ENCODE measurements at places on chromosomes 4 and X.
A peak's percentile ranks its signal among the peaks of the same experiment; 100 is the strongest.

DNA sequence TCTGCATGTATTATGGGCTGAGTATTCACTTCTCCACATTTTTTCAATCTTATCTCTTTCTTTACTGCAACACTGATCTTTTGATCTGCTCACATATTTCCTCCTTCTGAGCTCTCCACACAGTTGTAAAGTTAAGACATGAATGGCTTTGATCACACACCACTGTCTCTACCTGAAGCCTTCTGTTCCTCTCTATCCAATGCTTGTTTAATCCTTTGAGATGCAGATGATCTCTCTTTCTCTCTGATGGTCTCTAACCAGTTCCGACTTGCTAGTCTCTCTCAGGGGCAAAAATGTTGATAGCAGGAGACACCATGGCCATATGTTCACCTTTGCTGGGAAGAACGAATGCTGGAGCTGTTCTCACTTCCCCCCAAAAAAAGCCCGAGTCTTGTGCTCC is 162.4 kb downstream of the UNC5C start:
- DNase-seq, result no peak

DNA sequence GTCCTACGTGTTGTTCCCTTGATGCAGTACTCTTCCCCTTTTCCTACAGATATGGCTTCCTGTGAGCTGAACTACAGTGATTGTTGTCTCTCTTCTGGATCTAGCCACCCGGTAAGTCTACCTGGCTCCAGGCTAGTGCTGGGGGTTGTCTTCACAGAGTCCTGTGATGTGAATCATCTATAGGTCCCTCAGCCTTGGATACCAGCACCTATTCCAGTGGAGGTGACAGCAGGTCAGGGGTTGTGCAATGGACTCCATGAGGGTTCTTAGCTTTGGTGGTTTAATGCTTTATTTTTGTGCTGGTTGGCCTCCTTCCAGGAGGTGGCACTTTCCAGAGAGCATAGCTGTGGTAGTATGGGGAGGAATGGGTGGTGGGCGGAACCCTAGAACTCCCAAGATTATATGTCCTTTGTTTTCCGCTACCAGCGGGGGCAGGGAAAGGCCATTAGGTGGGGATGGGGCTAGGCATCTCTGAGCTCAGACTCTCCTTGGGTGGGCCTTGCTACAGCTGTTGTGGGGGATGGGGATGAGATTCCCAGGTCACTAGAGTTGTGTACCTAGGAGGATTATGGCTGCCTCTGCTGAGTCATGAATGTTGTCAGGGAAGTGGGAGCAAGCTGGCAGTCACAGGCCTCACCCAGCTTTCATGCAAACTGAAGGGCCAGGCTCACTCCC is 121.4 kb upstream of the ANKRD50 start:
- no peak for DNase-seq

GRCh38 chr4:142352712-142353111 is 493.4 kb downstream of the INPP4B start:
- no peak for DNase-seq

GRCh38 chr4:10032625-10033024 is 11.3 kb upstream of the SLC2A9 start:
- no peak for DNase-seq

DNA sequence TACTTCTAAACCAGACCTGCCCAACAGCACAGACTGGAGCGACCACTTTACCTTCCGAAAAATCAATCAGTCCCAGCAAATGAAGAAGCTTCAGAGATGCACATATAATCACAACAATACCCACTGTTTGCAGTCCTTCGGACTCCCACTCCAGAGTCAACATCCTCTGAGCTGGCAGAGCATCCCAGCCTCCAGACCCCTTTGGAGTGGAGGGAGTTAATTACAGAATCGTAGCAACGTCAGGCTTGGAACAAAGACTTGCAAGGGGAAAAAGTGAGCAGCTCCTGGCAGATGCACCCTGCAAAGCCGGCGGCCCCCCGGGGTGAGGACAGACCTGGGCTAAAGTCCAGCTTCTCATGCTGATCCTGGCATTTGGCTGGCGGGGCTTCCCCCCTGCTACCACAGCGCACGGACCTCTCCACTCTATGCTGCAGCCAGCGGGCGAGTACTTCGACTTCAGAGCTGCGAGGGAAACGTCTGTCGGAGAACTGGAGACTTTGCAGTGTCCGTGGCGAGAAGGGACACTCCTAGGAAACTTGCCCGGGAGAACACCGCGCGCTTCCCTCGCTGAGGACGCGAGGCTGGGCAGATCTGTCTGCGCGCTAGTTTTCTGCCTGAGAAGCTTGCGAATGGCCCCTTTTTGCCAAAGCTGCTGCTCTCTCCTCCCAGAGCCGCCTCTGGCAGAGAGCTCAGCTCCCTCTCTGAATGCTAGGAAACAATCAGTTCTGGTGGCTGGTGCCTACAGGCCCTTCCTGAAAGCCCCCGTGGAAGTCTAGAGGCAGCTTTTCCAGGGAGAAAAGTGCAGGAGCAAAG is 283.7 kb downstream of the PACRGL start:
- DNase-seq, result no peak

DNA sequence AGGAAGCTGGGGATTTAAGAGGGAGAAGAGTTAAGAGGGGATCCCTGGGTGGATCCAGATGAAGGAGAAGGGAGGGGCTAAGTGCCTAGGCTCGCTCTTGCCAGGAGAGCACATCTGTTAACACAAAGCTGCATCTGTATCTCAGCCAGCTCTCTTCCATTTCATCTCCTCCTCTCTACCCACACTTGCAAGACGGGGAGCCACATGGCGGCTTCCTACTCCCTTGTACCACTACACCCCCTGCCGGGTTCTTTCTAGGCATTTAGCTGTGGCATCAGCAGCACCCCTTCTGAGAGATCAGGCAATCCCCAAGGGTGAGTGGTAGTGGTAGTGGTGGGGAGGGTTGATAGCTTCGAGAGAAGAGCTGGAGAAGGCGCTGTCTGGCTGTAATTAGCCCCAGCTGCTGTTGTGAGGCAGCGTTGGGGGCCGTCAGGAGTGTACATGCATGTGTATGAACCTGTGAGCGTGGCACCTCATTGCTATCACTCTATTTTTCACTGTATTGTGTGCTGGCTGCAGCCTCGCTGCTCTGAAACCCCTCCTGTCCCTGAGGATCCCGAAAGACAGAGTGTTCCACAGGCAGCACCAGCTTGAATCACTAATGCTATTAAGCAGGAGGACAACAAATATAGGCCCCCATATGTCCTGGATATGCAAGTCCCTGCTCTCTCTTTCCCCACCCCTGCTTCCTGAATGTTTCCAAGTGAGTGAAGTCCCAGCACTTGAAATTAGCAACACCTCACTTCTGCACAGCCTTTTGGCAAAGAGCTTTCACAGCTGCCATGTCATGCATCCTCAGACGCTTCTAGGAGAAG is 73.7 kb downstream of the RTL9 start:
- no peak for DNase-seq

DNA sequence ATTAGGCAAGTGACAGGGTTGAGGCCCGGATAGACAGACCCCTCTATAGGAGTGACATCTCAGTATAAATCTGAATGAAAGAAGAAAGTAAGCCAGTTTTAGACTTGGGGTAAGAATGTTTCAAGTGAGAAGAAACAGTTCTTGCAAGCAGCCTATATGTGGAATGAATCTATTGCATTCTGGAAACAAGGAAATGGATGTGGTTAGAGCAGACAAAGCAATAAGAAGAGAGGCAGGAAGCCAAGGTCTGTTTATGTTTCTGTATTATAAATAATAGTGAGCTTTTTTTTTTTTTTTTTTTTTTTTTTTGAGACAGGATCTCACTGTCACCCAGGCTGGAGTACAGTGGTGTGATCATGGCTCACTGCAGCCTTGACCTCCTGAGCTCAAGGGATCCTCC is 255.8 kb downstream of the UNC5C start:
- DNase-seq, result peak; percentile 17

- peak; percentile 44 for DNase-seq
Observed at GRCh38 chrX:66046612-66047235, 6.8 kb upstream of the VSIG4 start.

- DNase-seq, result no peak
Observed at GRCh38 chr4:105662935-105663675, 45.4 kb downstream of the INTS12 start.

DNA sequence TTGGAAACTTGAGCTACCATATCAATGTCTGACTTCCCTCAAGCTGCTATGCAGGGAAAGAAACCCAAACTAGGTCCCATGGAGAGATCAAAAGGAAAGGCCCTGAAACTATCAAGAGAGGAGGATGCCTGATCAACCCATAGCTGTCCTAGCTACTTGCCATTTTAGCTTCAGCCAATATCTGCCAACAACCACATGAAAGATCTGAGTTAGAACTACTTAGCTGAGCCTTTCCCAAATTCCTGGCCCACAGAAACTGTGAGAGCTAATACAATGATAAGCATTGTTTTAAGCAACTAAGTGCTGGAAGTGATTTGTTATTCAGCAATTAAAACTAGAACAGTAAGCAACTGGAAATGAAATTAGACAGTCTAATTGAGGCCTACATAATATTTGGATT is 6.3 kb upstream of the ARHGEF38 start:
- no peak for DNase-seq

- DNase-seq, result no peak
Observed at GRCh38 chrX:48076343-48076742, 4.9 kb upstream of the ZNF630 start.

GRCh38 chr4:141348125-141348524 is 127.4 kb downstream of the ZNF330 start:
- no peak for DNase-seq

- DNase-seq, result no peak
Observed at GRCh38 chrX:121146059-121146628, 98.7 kb downstream of the GLUD2 start.

DNA sequence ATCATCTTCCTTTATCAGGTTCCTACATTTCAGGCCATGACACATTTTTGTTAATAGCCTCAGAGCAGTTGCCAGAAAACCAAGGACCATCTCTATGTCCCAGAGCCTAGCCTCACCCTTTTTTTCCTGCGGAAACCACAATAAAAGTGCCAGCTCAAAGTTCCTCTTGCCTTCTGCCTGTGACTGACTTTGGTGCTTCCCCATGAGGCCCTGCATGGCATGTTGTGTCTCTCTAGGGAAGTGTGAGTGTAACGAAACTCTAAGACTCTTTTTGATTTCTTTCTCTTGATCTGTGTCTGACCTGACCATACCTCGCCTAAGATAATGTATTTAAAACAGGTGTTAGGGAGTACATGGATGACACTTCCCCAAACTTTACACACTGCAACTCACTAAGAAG is 642.3 kb upstream of the BOD1L1 start:
- DNase-seq, result peak; percentile 19

DNA sequence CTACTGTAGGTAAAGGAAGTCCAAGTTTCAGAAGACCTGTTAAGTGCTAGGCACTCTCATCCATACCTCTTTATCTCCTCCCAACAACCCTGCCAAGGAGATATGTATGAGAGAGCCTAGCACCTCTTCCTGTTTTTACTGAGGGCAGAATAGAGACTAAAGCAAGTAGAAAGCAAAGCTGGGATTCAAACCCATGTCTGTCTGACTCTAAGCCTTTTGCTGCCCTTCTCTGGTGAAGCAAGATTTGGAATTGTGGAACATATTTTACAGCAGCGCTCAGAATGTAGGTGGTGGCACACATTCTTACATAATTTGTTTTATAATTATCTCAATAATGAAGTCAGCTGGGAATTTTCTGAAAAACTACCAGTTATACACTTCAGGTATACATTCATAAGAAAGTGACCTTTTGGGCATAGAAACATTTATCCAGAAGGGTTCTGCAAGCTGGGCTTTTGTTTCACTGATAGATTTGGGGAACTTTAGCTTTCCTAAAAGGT is 41.7 kb downstream of the SEPTIN11 start:
- DNase-seq, result no peak

DNA sequence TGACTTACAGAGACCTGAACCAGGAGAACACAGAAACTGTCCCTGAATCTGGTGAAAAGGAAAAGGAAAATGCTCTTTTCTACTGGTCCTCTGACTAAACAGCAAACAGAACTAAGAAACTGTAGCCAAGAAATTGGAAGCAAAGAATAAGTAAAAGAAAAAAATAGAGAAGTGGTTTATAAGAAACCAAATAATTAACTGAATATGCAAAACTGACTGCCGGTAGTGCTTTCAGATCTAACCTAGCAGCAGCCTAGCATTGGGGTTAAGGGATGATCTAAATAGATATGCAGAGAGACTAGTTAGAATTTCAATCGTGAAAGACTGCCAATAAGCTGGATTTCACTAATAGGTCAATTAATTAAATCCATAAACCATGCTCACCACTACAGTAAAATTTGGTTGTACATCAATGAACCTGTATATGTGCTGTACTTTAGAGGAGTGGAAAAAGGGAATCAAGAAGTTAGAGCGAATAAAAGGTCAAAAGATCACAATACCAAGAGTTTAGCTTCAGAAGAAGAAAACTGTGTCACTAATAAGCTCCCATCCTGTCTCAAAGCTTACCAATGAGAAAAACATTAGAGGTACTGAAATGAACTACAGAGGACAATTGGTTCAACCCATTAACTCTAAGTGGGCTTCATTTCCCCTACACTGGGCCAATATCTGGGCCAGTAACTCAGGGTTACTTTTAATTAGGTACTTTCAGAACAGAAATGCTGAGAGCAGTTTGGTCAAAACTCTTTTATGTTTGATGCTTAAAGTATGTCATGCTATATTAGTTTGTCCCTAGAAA is 53.6 kb downstream of the KLHL13 start:
- no peak for DNase-seq

DNA sequence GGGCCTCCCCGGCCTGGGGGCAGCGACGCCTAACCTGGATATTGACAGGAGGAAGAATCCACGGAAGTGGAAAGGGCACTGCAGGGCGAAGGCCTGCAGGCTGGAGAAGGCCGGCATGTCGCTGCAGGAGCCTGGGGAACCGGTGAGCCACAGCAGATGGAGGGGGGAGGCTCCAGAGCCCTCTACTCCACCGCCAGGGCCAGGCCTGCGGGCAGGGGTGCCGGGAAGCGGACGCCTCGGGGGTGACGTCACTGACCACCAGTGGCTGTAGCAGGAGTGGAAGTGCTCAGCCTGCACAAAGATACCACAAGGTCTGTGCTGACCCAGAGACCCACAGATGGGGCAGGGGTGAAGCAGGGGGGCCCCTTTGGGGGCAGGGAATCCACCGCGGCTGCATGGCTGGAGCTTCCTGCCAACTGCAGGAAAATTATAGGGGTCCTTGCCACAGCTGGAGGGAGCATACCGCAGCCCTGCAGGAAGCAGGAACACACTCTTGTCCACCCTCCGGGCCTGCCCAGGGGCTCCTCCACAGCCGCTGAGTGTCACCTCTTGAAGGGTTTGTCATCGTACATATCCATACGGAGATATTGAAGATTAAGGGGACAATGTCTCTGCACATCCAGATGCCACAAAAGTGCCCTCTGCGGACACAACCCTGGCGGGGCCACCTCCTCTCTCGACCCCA is 7.6 kb upstream of the HTRA3 start:
- no peak for DNase-seq

DNA sequence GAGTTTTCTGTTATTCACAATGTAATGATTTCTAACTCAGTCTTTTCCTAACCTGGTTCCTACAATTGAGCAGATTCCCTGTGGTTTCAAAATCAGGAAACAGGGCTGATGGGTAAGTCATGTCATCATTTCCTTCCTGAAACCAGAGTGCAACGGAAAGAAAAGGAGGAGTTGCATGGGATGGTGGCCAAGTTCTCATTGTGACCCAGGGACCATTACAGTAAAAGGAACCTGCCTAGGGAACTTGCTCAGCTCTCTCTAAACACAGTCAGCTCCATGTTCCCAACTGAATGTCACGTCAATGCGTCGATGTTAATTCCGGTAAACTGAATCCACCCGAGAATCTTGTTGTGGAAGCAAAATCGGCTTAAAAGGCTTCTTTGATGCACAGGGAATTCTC is 51.2 kb downstream of the LGI2 start:
- DNase-seq, result peak; percentile 3
